ENCODE measurements at places on chromosomes 11 and 22. TPM values are rescaled to one million over a fixed set of nuclear protein-coding genes. Genes with fewer than 3 reads are reported as not detected.

GRCh38 chr11:134429106-134429505, 17.1 kb upstream of the B3GAT1 start:
- DNase-seq, result no peak
- H3K27ac ChIP-seq, result no peak overlapping the region
- H3K4me3 ChIP-seq, result no peak overlapping the region
- no peaks in the 10 kb centered on the region for H3K36me3 ChIP-seq
- H3K4me1 ChIP-seq, result no peaks in the 10 kb centered on the region
- peaks cover 7% of the 10 kb centered on the region for H3K27me3 ChIP-seq

DNA sequence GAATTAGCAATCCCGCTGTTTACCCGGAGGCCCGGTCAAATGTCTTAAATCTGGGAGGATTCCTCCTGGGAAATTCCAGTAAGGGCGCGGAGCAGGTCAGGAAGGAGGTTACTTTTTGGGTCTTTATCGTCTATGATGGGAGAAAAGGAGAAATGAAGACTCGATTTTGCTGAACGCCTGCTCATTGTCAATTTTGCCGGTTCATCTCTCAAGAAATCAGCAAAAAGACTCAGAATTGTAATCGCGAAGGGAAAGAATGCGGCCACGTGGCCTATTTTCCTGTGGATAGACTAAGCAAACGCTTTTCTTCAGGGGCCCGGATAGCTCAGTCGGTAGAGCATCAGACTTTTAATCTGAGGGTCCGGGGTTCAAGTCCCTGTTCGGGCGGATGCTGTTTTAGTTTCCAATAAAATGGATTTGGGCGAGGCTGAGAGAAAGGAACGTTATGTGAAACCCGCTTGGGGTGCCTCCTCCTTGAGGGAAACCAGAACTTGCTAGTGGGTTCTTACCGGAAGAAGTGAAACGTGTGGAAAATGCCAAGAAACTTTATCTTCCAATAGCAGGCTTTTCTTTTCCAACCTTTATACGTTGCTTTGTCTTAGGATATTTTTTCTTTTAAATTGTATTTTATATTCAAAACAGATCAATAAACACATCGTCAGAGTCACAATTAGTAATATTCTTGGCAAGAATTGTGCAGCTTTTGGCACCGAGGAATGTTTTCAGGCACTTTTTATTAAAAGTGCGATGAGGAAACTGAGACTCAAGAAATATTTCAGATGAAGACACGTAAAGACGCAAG, 45.0 kb downstream of the OR4D9 start:
- no peaks in the 10 kb centered on the region for H3K27me3 ChIP-seq
- peak overlapping the region; percentile 42 for H3K4me3 ChIP-seq
- DNase-seq, result peak; percentile 78

DNA sequence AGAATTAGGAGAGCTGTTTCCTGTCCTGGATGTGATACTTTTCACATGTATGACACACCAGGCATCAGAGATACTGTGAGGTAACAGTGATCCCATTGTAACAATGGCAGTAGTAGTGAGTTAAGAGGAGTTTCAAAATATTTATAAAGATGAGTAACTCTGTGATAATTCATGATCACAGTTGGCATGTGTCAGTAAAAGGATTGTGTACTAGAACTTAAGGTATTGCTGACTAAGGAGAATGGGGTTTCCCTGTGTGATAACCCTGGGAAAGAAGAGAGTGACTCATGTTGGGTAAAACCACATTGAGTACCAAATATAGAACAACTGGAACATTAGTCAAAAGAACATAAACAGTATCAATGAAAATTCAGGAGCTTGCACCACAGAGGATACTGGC, 22.9 kb upstream of the SLC5A1 start:
- H3K4me1 ChIP-seq, result no peaks in the 10 kb centered on the region
- H3K27me3 ChIP-seq, result no peaks in the 10 kb centered on the region
- no peaks in the 10 kb centered on the region for H3K36me3 ChIP-seq
- DNase-seq, result no peak
- no peak overlapping the region for H3K27ac ChIP-seq
- H3K4me3 ChIP-seq, result no peak overlapping the region

Gene LYVE1
- 41.5 TPM for total RNA-seq

- peaks cover 13% of the 10 kb centered on the region for H3K27me3 ChIP-seq
- no peaks in the 10 kb centered on the region for H3K4me1 ChIP-seq
- no peak overlapping the region for H3K4me3 ChIP-seq
- no peak for DNase-seq
- H3K27ac ChIP-seq, result no peak overlapping the region
These were observed 193.7 kb upstream of the TBCEL start for GRCh38 chr11:120830085-120830620.

Gene OR2AG2
- not detected for total RNA-seq

Gene OR51B2
- 0.66 TPM for total RNA-seq

GRCh38 chr11:85848006-85848405, 7.2 kb upstream of the CCDC83 start:
- no peak for DNase-seq
- no peaks in the 10 kb centered on the region for H3K4me1 ChIP-seq
- H3K4me3 ChIP-seq, result no peak overlapping the region
- H3K36me3 ChIP-seq, result no peaks in the 10 kb centered on the region
- H3K27ac ChIP-seq, result no peak overlapping the region

Gene MYOD1
- not detected for total RNA-seq

Gene HTR3A
- total RNA-seq, result 1.1 TPM

DNA sequence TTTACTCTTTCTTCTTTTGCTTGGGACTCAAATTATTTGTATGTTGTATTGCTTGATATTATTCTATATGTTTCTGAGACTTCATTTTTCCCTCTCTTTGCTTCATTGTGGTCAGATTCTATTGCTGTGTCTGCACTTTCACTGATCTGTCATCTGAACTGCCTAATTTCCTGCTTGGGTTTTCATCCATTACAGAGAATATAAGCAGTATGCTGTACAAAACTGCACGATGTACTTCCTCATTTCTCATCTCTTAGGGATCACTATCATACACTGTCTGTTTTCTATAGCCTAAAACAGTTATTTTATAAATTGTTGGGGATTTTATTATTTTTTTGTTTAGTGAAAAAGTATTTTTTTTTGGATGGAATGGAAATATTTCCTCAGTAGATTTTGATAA, 736.7 kb upstream of the ANO5 start:
- no peak overlapping the region for H3K27ac ChIP-seq
- no peaks in the 10 kb centered on the region for H3K4me1 ChIP-seq
- no peaks in the 10 kb centered on the region for H3K27me3 ChIP-seq
- no peaks in the 10 kb centered on the region for H3K36me3 ChIP-seq

DNA sequence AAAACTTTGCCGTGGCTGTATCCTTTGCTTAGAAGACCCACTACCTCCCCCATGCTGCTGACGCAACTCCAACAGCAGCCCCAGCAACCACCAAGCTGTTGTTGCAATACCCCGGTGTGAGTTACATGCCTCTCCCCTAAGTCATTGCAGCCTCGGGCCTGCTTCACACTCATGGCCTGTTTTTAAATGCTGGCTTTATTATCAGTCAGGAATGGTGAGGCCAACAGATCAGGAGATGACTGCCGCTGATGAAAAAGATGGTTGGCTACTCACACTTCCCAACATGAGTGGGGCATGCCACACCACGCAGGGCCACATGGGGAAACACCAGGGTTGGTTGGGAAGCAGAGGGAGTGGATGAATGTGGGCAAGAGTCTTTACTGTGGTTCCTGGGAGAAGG, 171.5 kb upstream of the SYT13 start:
- H3K36me3 ChIP-seq, result no peaks in the 10 kb centered on the region
- no peaks in the 10 kb centered on the region for H3K27me3 ChIP-seq
- H3K27ac ChIP-seq, result no peak overlapping the region
- no peaks in the 10 kb centered on the region for H3K4me1 ChIP-seq
- H3K4me3 ChIP-seq, result no peak overlapping the region
- DNase-seq, result no peak

DNA sequence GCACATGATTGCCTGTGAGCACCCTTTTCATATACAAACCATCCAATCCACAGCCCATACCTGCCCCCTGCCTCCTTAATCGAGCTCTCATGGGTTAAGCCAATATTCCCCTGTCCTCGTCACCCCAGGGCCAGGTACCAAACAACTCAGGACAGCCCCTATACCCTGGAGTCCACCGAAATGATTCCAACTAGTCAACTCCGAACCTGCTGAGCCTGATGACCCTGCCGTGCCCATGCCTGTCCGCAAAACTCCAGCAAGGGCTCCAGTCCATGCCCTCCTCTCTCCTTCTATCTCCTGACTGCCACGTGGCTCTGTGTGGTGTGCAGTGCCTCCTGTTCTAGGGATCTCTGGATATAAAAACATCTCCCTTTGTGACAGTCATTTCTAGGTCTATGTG, 35.5 kb upstream of the SYT13 start:
- DNase-seq, result peak; percentile 26
- H3K27me3 ChIP-seq, result no peaks in the 10 kb centered on the region
- peaks cover 10% of the 10 kb centered on the region for H3K4me1 ChIP-seq

GRCh38 chr22:20964090-20964798, 2.8 kb upstream of the AIFM3 start:
- no peak for DNase-seq
- H3K4me1 ChIP-seq, result peaks cover 28% of the 10 kb centered on the region
- H3K36me3 ChIP-seq, result no peaks in the 10 kb centered on the region
- peaks cover 2% of the 10 kb centered on the region for H3K27me3 ChIP-seq
- H3K4me3 ChIP-seq, result no peak overlapping the region
- H3K27ac ChIP-seq, result no peak overlapping the region

- H3K27me3 ChIP-seq, result no peaks in the 10 kb centered on the region
- no peaks in the 10 kb centered on the region for H3K4me1 ChIP-seq
- no peak overlapping the region for H3K27ac ChIP-seq
These were observed 25.0 kb downstream of the CASP12 start for GRCh38 chr11:104873252-104873651.
